ENCODE measurements at places on chromosomes 6 and 20.

- no peak for DNase-seq
These were observed 11.4 kb upstream of the TAF8 start for GRCh38 chr6:42038811-42039408.

DNA sequence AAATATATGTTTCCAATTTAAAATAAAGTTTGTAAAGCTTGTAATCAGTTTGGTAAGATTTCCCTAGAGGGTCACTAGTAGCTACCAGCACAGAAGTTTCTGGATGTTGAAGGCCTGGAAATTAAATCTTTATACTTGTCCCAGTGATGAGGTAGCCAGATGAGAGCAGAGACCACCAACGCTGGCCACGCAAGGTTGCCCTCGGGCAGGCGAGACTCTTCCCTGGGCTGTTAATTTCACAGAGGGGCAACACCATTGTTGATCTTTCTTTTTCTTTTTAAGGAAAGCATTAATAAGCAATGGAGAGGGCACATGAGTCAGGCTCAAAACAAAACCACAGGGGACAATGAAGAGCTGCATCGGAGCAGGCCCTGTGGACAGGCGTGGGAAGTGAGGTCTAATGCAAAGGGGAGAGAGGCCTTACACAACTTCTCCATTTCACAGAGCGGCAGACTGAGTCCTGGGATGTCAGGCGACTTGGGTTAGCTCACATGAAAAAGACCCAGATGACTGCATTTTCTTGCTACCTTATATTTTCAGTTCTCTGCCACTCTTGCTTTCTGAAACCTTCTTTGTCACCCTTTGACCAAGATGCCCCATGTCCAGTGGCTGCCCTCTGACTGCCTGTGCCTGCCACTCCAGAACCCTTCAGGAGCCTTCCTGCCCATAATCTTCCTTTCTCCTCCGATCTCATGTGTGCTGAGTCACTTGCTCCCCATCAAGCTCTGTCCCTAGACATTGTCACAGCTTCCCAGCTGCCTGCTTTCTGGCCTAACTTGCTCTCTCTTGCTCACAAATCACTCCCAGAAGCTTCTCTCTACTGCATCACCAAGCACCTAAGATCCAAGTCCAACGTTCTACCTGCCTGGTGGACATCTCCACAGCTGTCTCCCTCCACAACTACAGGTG is 107.7 kb upstream of the CDYL start:
- DNase-seq: no peak

GRCh38 chr6:163466839-163467390 is 52.4 kb downstream of the QKI start:
- DNase-seq: no peak

- DNase-seq: no peak
These were observed 49.7 kb downstream of the CD2AP start for GRCh38 chr6:47527274-47527673.

DNA sequence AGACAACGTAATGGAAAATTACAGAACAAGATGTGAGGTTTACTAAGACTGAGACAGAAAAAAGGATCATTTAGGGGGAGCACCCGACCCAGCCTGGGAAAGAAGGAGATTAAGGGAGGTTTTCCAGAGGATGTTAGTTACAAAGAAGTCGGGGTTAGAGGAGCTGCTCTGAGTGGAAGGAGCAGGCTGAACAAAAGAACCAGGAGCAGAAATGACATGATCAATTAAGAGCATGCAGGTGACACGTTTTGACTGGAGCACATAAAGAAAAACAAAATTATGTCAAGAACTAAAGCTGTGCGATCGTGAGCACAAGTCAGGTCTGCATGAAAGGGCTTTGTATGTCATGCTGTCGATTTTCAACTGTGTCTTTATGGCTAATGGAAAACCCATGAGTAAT is 417.3 kb upstream of the MARCKS start:
- DNase-seq: no peak

- DNase-seq: no peak
These were observed 50.7 kb upstream of the COL10A1 start for GRCh38 chr6:116176596-116176995.

DNA sequence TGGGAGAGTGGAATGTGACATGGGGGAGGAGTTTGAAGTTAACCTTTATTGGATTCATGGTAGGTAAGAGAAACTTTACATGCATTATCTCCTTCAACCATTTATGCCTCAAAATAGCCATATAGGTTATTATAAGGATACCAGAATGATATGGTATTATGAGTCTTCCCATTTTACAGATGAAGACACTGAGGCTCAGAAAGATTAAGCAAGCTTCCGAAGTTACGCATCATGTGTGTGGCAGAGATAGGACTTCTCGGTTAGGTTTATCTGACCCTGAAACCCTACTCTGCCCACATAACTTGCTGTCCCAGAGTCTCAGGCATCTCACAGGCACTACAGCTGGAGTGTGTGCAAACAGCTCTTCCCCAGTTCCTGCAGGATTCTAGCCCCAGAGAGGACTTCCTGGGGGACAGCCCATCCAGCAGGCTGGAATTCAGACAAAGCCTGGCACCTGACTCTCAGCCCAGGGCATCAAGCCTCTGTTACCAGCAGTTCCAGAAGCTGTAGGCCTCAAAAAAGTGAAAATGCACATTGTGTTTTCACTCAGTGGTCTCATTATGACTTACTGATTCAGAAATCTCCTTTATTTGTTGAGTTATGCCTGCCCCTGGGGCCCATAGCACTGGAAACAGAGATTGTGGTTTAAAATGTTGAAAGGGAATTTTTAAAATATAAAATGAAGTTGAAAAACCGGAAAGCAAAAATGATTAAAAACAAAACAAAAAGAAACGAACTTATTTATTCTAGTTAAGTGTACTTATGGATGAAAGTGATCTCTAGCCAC is 512.8 kb upstream of the CHD6 start:
- DNase-seq: no peak

DNA sequence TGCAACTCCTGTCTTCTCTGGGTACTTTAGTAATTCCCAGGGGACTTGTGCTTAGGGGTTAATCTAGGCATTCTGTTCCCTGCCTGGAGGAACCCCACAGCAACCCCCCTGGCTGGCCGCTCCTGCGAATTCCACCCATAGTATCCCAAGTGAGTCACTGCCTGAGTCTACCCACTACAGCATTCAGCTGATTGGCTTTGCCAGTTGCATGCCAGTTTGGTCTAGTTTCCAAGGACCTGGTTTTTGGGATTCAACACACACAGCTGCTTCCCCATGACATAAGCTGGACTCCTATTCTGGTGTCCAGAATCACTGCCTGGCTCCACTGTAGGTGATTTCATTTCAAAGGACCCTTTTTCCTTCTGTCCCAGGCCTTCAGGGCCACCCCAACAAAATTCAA is 40.3 kb downstream of the PLCG1 start:
- DNase-seq: no peak

GRCh38 chr6:68317366-68317765 is 317.7 kb upstream of the ADGRB3 start:
- DNase-seq: no peak

GRCh38 chr6:105628156-105628860 is 225.4 kb upstream of the PREP start:
- no peak for DNase-seq

- DNase-seq: no peak
These were observed 35.6 kb upstream of the GATA5 start for GRCh38 chr20:62511300-62511914.

GRCh38 chr20:49696594-49696993 is 17.1 kb downstream of the B4GALT5 start:
- DNase-seq: no peak

GRCh38 chr6:101597693-101598092 is 204.2 kb downstream of the GRIK2 start:
- DNase-seq: no peak

DNA sequence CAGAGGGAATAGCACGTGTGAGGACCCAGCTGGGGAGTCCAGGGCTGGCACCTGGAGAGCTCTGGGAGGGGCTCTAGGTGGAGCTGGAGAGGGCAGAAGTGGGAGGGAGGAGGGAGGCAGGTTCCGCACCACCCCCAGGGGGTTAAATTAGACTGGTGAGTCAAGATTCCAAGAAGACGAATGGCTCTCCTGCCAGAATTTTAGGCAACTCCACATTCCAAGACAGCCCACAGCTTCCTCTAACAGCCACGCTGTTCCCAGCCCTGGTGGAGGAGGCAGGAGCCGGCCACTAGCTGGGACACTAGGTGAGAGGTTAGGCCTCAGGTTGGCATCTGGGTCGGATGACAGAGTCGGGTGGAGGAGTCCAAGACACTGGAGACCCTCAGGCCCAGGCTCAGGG is 60.2 kb downstream of the TFAP2C start:
- no peak for DNase-seq

GRCh38 chr20:24672886-24673677 is 203.7 kb downstream of the SYNDIG1 start:
- DNase-seq: no peak

- no peak for DNase-seq
These were observed 17.8 kb upstream of the CST9L start for GRCh38 chr20:23585808-23586734.

- DNase-seq: peak; percentile 73
These were observed 113.1 kb downstream of the FYN start for GRCh38 chr6:111759836-111760785.

- no peak for DNase-seq
These were observed 172.3 kb downstream of the ANKRD60 start for GRCh38 chr20:58056021-58056591.

Measured in common myeloid progenitor, CD34-positive (primary cell).